ENCODE measurements at places on chromosomes 5 and 9. TPM values are rescaled to one million over a fixed set of nuclear protein-coding genes. Genes with fewer than 3 reads are reported as not detected.

SPINK13 gene
- not detected for total RNA-seq

DNA sequence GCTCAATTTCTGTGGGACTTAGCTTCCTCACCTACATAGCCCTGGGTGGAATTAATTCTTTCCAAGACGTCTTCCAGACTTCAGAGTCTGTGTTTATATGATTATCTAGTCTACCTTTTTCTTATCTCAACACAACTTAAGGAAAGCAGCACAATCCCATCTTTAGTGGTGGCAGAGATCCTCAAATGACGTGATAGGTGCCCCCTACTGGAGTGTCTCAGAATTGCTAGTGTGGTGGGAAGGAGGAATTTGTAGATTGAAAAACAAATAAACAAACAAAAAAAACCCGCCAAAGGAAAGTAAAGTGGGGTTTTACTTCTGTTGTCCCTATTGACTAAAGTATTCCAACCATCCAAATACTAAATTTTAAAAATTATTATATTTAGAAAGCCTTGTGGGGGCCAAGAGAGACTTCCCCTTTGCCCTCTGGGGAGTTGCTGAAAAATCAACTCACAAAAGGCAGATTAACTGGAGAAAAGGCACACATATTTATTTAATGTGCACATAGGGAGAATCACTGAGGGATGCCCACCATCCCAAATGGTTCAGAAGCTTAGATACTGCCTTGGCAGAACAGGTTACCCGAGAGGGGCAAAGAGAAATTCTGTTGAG, 283.3 kb downstream of the TMEM167A start:
- DNase-seq, result peak; percentile 48

STK32A gene
- 0.97 TPM for total RNA-seq

- no peak for DNase-seq
Observed at GRCh38 chr9:70495514-70495913, 81.1 kb upstream of the KLF9 start.

GRCh38 chr5:104932431-104932830, 1369.8 kb upstream of the NUDT12 start:
- no peak for DNase-seq

- DNase-seq, result no peak
Observed at GRCh38 chr9:128624566-128624965, 32.1 kb downstream of the DYNC2I2 start.

DNA sequence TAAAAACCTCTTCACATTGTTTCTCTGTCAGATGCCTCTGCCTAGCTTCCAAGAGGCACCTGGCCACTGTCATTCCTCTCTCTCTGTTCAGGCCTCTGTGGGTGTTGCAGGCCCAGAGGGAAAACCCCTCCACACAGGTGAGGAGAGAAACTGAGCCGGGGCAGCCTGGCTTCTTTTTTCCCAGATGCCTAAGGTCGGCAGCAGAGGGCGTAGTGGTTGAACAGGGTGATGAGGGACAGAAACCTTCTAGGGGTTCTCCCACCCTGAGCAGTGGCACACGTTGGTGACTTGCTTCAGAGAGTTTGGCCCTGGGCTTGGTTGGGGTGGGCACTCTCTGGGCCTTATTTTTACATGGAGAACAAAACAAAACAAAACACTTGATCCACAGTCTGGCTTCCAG, 12.2 kb downstream of the IL9 start:
- no peak for DNase-seq

GRCh38 chr9:35424356-35425352, 65.3 kb upstream of the RUSC2 start:
- DNase-seq, result no peak

DNA sequence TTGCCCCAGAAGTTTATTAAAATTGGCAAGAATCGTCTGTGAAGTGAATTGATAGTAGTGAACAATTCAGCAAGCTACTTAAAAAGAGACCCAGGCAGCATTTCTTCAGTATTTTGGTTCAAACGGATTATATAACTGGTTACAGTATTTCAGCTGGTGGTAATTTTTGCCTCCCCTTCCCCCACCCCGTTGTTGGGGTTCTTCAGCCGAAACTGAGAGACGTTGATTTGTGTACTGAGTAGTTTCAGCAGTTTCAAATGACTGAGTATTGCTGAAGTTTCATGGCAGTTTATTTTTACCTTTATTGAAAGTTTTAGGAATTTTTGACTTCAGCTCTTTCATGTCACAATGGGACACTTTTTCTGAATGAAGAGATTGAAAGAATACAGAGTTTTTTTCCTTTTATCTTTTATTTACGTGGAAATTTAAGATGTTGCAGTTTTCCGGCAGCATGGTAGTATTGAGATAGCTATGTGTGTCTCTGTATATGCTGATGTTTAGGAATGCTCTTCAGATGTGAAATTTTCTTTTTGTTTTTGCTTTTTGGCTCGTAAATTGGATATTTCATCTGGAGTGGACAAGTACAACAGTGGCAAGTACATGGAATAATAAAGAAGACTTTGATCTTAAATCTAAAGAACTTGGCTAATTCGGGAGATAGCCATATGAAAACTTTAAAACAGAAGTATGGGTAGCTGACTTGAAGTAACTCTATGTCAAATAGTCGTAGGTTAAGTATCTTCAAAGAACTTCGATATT, 1.9 kb downstream of the GPBP1 start:
- DNase-seq, result no peak

- no peak for DNase-seq
Observed at GRCh38 chr5:126122942-126123341, 300.3 kb upstream of the GRAMD2B start.

SMIM33 gene
- not detected for total RNA-seq

DNA sequence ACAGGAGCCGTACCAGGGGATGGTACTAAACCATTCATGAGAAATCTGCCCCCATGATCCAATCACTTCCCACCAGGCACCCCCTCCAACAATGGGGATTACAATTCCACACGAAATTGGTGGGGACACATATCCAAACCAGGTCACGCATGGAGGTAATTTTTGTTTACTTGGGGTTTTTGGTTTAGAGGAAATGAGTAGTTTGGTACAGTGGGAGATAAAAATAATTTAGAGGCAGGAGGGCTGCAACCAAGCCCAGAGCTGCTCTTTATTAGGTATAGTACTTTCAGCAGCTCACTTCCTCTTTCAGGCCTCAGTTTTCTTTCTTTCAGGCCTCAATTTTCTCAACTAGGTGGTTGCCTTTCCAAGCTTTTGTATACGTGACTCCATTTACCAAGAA, 23.2 kb downstream of the PRUNE2 start:
- DNase-seq, result no peak

DNA sequence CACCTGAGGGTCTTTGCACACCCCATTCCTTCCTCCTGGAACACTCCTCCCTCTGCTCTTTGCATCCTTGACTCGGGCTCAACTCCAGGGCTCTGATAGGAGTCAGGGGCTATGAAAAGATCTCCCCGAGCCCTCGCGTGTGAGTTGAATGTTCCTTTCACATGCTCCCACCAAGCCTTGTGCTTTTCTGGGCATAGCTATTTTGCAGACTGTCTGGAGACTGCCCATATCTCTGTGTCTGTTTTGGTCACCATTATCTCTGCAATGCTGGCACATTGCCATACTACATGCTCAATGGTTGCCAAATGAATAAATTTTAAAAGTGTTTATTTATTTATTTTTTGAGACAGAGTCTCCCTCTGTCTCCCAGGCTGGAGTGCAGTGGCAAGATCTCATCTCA, 56.9 kb upstream of the PLPP1 start:
- peak; percentile 33 for DNase-seq

HOMER1 gene
- 12.6 TPM for total RNA-seq

ASPN gene
- total RNA-seq, result 1.6 TPM

ZBTB26 gene
- 4.3 TPM for total RNA-seq

- no peak for DNase-seq
Observed at GRCh38 chr5:112646139-112646936, 91.3 kb upstream of the APC start.

DNA sequence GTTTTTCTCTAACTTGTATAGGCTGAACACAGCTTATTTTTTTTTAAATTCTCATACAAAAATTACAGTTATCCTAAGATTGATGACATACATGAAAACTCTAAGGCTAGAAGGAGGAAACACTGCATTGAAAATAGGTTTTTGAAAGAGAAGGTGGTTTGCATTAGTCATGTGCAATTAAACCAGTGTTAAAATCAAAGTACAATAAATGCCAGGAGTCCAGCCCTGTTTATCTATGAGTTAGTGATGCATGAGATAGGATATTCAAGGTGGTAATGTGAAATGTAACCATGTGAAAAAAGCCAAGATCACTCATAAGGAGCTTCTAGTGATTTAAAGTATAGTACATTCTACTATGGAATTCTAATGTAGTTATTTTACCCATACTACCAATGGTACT, 444.9 kb upstream of the CYLC2 start:
- no peak for DNase-seq

DNA sequence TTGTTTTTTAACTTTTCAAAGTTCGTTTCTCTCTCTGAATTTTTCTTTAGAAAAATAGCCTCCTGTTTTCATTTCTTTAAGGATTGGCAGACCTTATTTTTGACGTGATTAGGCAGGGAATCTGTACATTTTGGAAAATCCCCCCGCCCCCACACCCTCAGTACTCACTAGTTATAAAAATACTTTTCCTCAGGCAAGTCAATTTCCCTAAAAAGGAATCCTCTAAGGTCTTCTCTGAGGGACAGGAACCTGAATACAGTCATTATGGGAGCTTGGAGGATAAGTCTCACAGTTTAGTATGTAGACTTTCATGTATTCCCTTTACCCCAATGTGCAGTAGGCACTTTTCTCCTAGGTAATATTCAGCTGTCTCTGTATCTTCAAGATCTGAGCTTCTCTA, 3.9 kb upstream of the FER start:
- DNase-seq, result no peak

DNA sequence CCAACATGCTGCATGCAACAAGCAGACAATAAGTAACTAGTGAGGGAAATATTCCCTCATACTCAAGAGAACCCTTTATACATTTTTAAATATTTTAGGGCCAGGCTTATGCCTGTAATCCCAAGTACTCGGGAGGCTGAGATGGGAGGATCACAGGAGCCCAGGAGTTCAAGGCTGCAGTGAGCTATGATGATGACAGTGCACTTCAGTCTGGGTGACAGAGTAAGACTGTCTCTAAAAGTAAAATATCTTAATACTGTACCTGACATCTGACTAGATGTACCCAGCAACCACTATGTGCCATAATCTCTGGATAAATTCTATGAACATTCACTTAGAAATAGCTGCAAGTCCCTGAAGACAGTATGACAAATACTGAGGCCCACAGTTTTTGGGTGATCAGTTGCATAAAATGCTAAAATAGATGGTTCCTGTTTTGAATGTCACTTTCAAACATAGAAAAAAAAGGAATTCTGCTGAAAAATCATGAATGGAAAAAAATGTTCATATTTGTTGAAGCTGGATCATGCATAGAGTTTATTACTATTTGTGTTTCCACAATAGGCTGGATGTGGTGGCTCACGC, 2.0 kb upstream of the C5orf15 start:
- no peak for DNase-seq

PTGES gene
- 16.0 TPM for total RNA-seq

DNA sequence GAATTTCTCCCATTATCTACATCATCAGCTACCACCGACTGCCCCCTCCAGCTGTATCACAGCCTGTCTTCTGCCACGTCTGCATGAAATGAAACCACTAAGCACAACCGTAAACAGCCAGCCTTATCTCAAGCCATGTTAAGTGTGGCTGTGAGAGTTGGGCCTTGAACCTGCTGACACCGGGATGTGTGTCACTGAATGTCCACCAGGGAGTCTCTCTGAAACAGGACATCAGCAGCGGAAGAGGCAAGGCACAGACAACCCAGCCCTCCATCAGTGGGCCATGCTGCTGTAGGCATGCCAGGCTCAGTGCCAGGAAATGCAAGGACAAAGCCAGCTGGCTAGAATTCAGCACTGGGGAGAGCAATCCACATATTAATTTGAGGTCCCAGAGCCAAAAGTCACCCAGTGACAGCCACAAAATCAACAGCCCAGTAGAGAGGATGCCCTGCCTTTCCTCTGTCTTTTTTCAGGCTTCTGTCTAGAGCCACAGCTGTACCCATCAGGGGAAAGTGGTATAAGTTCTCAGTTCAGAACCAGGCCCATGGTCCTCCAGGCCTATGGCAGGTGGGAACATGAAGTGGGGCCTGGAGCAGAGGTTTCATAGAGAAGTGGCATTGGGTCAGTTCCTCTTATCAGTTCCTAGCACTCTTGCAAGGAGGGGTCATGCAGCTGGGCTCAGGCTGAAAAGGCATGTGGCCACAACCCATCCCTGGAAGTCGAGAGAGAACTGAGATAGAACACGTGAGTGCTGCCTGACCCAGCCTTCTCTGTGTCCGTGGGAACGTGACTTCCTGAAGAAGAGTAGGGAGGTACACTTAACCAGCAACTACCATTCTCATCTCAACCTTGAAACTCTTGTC, 199.4 kb downstream of the ESM1 start:
- DNase-seq, result peak; percentile 39

DNA sequence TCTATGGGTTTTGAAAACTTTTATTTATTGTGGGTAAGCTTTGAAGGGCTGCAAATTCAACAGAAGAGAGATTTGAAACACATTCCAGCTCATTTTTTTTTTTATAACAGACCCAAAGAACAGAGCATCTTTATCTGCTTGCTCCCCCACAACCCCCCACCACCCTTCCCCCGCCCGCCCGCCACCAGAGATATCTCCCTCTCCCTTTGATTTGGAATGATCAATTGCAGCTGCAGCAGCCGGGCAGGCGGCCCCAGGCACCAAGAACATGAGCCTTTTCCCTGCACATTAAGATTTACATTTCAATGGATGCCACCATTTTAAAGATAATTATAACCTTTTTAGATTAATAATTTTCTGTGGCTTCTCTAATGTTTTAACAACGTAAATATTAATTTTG, 510.9 kb downstream of the ZNF608 start:
- DNase-seq, result no peak

- DNase-seq, result no peak
Observed at GRCh38 chr9:84450029-84450428, 109.5 kb upstream of the SLC28A3 start.

PCDHB7 gene
- total RNA-seq, result under 0.01 TPM

DNA sequence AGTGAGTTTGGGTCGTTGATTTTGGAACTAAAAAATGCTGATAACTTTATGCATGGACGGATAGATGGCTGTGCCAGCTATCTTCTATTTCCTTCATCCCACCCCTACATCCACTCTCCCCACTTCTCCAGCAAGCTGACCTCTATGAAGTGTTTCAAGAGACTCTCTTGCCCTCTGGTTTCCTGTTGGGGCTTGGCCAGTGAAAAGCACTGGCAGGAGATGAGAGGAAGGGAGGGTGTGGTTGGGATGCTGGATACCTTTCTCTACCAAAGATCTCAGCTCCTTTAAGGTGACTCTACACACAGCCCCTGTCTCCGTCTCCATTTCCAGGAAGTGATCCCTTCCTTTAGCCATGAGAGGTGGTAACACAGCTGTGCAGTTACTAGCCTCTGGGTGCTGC, 30.0 kb upstream of the JMY start:
- DNase-seq, result no peak

- no peak for DNase-seq
Observed at GRCh38 chr5:142737179-142737578, 33.0 kb upstream of the ARHGAP26 start.

ZFAND5 gene
- total RNA-seq, result 206 TPM

- no peak for DNase-seq
Observed at GRCh38 chr5:60611099-60611740, 88.7 kb downstream of the DEPDC1B start.

DMRTA1 gene
- 0.32 TPM for total RNA-seq
